ENCODE measurements at places on chromosomes 5 and 9. TPM values are rescaled to one million over a fixed set of nuclear protein-coding genes. Genes with fewer than 3 reads are reported as not detected.

Gene GARIN3
- polyA plus RNA-seq: not detected

Gene TAS2R1
- polyA plus RNA-seq: 0.42 TPM

Gene PTAR1
- 65.9 TPM for polyA plus RNA-seq

Gene MEIKIN
- not detected for polyA plus RNA-seq

Gene IFNK
- polyA plus RNA-seq: not detected

Gene ROR2
- 17.1 TPM for polyA plus RNA-seq

Gene DOK3
- 5.3 TPM for polyA plus RNA-seq

Gene WDR70
- 56.7 TPM for polyA plus RNA-seq

Gene PDLIM4
- 11.1 TPM for polyA plus RNA-seq

DNA sequence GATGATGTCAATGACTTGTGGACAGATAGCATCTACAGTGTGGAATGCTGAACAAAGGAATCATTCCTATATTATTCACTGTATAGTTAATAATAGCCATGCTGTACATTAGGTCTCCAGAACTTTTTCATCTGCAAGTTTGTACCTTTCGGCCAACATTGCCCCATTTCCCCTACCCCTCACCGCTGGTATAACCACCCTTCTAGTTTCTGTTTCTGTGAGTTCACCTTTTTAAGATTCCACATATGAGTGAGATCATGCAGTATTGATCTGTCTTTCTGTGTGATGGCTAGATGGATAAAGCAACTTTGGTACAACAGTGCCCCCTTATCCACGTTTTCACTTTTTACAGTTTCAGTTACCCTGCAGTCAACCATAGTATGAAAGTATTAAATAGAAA lies 18.8 kb upstream of the ALDH1B1 start:
- no peak for DNase-seq

- no peak for DNase-seq
Measured at GRCh38 chr5:15664961-15665360, 165.0 kb downstream of the FBXL7 start.

DNA sequence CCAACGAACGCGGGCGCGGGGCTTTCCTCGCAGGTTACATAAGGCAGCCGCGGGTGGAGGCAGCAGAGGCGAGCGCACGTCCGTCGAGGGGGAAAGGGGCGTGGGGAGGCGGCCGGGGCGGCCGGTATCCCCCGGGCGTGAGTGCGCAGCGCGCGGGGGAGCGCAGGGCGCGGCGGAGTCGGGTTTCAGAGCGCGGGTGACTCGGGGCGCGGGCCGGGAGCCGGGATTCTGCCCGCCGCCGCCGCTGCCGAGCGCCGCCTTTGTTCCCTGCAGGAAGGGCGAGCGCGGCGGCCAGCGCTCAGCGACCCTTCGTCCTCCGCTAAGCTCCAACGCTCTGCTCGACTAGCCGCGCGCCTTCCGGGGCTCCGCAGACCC lies at the start of gene COL15A1:
Gene COL15A1, plus strand, starts transcription at position 226 of the 375 bp plus-strand sequence. CDS start 155 bp downstream, outside the sequence.
- DNase-seq: peak; percentile 29

DNA sequence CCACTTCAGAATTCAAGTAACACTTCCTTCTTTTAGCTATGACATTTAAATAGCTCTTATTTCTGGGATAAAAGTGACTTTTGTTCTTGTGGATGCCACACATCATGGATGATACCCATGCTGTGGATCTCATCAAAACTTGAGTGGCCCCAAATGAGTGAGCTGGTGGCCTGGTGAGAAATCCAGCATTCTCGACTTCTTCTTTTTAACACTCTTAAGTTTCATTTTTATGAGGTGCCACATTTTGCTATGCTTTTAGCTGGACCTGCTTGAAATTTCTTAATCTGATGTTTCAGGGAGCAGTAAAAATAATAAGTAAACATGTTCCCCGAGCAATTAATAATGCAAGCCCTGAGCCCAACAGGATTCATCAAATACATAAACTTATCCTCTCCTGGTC lies 384.8 kb upstream of the MEF2C start:
- no peak for DNase-seq

DNA sequence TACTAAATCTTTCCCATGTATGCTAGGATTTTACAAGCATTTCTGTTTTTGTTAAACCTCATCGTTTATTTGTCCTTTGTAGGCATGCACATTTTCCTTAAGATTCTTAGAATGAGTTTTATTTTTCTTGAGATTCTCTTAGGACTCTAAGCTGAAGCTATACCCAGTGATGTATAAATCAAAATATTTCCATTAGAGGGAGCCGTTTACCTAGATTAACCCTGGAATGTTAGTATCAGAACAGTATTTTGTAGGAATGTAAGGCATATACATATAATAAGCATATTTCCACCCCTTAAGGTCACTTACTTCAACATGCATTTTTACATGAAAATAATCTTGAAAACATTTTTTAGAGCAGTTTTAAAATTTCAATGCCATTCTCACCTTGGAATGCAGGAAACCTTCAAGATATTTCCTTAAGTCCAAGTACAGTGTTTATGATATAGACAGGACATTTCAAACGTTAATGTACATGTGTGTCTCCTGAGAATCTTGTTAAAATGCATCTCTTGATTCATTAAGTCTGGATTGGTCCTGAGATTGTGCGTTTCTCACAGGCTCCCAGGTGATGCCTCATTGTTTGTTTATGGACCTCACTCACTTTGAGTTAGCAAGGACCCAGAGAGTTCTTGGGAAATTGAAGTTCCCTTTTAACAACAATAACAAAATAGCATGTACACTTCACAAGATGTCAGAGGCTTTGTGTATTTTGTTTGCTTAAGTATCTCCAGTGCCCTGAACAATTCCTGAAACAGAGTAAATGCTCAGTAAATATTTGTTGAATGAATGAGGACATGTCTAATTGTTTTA lies 34.9 kb upstream of the FCHO2 start:
- DNase-seq: no peak

DNA sequence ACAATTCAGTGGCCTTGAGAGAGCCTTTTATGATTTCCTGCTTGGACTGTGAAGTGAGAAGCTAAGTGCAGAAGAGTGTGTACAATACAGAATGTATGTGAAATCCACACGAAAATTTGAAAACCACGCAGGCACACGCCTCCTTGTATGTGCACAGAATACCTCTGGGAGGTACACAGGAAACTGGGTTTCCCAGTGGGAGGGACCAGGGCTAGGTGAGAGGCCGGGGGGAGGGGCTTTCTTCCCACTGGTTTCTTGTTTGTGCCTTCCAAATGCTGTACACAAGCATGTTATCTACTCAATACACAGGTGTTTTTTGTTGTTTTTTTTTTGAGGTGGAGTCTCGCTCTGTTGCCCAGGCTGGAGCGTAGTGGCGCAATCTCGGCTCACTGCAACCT lies 16.1 kb downstream of the C9orf50 start:
- no peak for DNase-seq

- no peak for DNase-seq
Measured at GRCh38 chr5:96729156-96729555, 67.0 kb downstream of the CAST start.

DNA sequence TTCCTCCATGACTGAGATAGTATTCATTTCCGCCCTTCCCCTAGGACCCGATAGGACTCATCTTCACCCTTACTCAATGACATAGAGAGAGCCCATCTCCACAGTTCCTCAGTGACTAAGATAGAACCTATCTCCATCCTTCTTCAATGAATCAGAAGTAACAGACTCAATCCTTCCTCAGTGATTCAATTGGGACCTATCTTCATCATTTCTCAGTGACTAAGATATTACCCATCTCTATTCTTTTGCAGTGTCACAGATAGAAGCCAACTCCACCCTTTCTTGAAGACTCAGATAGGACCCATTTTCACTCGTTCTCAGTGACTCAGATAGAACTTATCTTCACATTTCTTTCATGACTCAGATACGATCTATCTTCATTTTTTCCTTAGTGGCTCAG lies 164.6 kb downstream of the FBXO4 start:
- no peak for DNase-seq
